ENCODE measurements at places on chromosomes 1 and 21.

DNA sequence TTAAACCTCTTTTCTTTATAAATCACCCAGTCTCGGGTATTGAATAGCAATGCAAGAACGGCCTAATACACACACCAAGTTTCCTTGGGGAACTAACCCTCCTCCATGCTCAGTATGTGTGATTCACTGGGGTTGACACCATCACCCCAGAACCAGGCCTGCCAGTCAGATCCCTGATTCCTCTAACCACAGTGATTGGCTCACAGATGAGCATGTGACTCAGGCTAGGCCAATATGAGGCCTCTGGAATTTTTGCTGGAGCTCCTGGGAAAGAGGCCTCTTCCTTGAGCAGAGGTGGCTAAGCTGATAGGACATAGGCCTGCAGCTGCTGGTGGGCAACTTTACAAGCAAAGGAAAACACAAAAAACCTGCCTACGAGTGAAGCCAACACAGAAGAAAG lies 74.7 kb upstream of the ZBTB40 start:
- no peak for DNase-seq

DNA sequence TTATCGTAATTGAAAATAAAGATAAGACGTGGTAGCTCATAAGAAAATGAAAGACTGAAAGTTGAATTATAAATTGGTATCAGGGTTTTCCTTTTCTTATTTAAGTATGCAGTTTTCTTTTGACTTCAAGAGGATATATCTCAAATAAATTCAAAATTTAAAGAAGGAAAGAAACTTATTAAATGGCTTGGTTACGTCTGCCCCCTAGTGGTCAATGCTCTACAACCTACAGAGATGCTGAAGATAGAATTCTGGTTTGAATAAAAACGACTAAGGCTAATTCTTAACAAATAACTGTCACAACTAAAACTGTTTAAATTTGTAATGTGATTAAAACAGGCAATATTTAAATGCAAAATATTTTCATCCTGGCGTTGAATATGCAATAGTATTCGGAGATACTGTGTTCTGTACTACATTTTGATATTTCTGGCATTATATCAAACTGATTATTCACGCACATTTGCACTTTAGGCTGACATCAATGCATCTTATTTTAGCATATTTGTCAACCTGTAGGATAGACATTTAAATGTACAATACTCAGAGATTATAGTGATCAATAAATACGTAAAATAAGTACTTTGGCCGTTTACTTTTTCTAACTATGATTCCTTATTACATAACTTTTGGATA lies 26.8 kb downstream of the IFI44 start:
- DNase-seq: peak; percentile 89

- no peak for DNase-seq
These were observed 76.1 kb upstream of the IRF2BP2 start for GRCh38 chr1:234686035-234686434.

DNA sequence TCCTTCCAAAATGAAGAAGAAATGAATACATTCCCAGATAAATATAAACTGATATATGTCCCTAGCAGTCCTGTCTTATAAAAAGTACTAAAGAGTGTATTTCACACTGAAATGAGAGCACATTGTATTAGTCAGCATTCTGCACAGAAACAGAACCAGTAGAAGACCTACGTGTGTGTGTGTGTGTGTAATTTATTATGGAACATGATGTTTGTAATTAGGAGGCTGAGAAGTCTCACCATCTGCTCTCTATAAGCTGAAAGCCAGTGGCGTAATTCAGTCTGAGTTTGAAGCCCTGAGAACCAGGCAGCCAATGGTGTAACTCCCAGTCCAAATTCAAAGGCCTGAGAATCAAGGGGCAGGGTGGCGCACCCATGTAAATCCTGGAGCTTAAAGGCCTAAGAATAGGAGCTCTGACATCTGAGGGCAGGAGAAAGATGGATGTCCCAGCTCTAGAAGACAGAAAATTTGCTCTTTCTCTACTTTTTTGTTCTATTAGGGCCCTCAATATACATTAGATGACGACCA lies 146.5 kb upstream of the LYPLAL1 start:
- no peak for DNase-seq

GRCh38 chr1:243745356-243745755 lies 104.7 kb downstream of the AKT3 start:
- DNase-seq: peak; percentile 63

GRCh38 chr1:212752252-212752933 lies 39.2 kb downstream of the NSL1 start:
- DNase-seq: peak; percentile 50

DNA sequence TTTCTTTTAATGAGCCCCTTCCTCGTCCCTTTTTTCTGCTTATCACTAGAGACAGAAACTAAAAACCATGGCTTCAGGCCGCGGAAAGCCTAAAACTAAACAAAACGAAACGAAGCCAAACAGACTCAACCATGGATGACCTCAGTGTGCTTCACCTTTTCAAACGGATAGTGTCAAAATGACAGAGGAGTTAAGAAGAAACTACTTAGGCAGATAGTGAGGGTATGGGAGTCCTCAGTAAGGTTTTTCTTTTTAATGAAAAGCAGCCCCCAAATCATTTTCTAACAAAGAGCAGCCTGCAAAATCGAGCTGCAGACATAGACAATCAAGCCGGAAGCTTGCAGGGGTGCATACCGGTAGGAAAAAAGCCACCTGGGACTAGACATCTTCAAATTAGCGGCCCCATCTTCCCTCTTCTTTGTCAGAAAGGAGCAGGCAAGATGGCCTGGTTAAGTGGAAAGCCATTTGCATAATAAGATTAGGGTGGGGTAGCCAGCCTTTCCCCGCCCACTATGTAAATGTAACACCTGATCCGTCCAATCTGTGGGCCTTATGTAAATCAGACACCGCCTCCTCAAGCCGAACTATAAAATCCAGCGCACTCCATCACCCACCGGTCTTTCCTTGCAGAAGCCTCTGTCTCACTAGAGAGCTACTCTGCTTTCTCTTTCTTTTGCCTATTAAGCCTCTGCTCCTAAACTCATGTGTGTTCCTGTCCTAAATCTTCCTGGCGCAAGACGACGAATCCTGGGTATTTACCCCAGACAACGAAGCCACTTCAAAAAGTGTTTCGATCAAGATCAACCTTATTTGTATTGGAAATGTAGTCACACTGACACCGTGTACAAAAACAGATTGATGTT lies 6.2 kb upstream of the ERO1B start:
- no peak for DNase-seq

- no peak for DNase-seq
These were observed 87.1 kb downstream of the DAB1 start for GRCh38 chr1:57336793-57337192.

- DNase-seq: no peak
These were observed at the start of gene CD53 for GRCh38 chr1:110872745-110873720. TSS of gene CD53 (plus strand) at chr1:110873148. CDS start at chr1:110891409, 18,261 bp downstream.

DNA sequence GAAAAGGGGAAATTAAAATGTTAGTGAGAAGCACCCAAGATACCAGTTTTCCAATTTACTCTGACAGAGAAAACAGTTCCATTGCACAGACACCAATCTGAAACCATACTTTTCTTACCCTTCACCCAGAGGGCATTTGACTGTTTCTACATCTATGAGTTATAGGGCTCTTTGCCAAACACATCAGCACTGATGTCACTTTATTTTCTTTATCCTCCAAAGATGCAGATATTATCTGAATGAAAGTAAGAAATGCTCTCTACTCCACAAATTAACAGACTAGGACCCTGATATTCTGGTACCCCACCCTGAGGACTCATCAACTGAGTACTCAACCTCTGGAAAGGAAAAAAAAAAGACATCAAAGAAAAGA lies 24.2 kb upstream of the PEX19 start:
- DNase-seq: peak; percentile 59

DNA sequence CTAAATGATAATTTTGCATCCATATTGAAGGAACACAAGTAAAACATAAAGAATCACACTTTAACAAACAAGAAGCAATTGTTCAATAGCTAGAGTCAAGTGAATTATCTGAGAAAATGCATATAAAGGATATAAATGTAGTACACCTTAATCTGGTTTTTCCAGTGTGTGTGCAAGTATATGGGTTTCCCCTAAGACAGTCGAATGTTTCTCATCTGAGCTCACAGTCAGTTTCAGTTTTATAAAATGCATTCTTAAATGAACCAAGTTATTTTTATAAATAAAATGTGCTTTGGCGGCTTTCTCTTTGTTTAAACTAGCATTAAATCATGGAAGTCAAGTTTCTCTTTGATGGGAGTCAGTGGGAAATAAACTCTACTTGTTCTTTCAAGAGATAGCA lies 125.9 kb downstream of the PTPRC start:
- DNase-seq: peak; percentile 50

DNA sequence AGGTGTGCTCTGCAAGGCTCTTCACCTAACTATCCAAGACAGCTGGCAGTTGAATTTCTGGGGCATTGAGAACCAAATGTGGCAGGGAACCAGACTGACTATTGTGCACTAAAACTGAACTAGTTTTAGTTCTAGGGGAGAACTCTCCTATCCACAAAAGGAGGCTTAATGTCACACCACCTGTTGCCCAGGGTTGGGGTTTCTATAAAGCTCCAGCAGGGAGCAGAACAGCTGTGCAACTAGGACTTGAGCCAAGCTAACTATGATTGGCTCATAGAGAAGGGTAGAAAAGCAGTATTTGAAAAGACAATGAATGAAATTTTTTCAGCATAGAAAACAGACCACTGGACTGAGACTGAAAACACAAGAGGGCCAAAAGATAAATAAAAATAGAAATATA lies 53.3 kb upstream of the FGGY start:
- no peak for DNase-seq

- no peak for DNase-seq
These were observed 22.7 kb downstream of the SDC3 start for GRCh38 chr1:30885570-30886522.

GRCh38 chr1:58619286-58620054 lies 42.4 kb upstream of the TACSTD2 start:
- no peak for DNase-seq

GRCh38 chr1:10528066-10529014 lies 53.6 kb downstream of the PEX14 start:
- peak; percentile 68 for DNase-seq

- DNase-seq: no peak
These were observed 457.4 kb downstream of the SETD4 start for GRCh38 chr21:35602811-35603362.

GRCh38 chr1:56029319-56030003 lies 549.9 kb downstream of the PLPP3 start:
- no peak for DNase-seq

DNA sequence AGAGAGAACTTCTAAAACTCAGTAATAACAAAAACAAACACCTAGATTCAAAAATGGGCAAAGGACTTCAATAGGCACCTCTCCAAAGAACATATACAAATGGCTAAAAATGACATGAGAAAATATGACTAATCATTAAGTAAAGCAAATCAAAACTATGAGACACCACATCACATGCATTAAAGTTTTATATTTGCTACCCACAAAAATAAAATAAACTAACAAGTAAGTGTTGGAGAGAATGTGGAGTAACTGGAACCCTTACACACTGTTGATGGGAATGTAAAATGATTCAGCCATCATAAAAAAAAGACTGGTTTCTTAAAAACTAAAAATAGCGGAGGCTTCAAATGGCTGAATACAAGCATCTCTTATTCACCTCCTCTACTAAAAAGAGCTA lies 262.1 kb upstream of the PKN2 start:
- no peak for DNase-seq

DNA sequence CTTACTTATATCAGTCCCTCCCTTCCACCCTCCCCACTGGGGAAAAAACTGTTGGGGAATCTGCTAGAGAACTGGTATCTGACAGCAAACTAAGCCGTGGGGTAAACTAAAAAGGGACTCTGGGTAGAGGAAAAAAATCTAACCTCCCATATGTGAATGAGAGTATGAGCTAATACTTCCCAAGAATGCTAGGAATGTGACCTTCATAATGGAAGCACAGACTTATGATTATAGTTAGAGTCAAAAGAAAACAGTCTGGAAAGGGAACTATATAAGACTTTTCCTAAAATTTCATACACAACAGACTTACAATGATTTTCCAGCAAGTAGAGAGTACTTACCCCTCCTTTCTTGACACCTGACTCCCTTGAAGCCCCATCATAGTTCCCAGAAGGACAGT lies 23.0 kb upstream of the RBBP5 start:
- peak; percentile 75 for DNase-seq

- peak; percentile 36 for DNase-seq
These were observed 411 bp downstream of the FAM229A start for GRCh38 chr1:32361674-32362473.

DNA sequence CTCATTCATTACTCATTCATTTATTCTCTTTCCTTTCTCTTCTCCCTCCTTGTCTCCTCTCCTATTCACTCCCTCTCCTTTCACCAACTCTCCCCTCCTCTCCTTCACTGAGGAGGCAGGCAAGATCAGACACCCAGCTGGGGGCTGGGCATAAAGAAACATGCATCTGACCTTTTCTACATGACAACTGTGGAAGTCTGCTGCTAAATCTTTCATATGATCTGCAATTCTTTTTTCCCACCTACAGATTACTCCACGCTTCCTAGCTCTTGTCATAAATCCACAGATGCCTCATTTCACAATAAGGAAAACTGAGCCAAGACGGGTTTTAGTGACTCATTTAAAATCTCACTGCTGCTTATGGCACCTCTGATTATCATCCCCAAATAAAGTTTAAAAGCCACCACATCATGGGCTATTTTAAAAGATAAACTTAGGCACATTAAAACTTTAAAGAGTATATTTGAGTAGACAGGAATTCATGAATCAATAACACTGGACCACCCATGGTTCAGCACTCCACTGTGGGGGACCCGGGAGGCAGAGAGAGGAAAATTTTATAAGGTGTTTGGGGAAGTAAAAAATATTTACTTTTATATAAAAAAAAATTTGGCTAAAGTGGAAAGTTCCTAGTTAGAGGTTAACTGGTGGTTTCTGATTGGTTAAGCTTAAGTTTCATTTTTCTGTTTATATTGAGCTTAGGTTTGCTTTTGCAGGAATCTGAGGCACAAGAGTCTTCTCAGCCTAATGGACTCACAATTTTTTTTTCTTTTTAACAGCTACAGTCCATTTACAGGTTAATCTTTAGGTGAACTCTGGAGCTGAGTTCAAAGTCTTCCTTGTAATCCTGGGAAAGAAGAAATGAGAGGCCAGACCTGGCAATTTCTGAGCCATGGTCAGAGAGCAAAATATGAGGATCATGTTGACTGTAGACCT lies 55.8 kb upstream of the DNAH14 start:
- peak; percentile 40 for DNase-seq

DNA sequence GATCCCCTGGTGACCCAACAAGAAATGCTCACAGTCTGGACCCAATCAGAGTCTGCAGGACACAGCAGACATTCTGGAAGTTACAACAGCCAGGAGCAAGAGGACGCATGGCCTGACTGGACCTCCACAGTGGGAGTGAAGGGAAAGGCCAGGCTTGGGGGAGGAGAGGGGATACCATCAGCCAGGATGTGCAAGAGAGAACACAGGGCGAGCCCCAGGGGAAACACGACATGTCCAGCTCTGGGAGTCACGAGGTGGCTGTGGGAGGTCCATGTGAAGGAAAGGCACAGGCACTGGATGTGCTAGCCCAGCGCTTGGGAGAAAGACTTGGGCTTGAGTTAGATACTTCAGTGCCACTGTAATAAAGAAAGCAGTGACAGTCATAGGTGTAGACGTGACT lies 87.3 kb downstream of the HSF2BP start:
- DNase-seq: no peak

- DNase-seq: no peak
These were observed 34.6 kb upstream of the FMO3 start for GRCh38 chr1:171055966-171056643.

- DNase-seq: no peak
These were observed 201.0 kb upstream of the CAMK1G start for GRCh38 chr1:209382231-209383100.
